ENCODE measurements at places on chromosomes 16 and 17.

DNA sequence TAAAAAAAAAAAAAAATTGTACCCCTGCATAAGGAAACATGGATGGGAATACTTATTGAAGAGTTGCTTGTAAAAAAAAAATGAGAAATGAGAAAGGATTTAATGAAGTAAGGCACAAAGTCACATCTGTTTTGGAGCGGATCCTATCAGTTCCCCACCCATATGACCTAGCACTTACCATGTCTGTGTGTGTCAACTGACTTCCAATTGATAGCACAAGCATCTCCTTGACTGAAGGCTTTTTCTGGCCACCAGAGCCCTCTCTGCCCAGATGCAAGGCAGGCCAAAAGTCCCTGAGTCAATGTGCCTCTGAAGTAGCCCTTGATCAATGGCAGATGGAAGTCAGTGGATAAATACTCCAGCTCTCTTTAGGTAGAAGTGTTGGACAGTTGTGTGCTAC, 13.4 kb upstream of the NLK start:
- DNase-seq: no peak

DNA sequence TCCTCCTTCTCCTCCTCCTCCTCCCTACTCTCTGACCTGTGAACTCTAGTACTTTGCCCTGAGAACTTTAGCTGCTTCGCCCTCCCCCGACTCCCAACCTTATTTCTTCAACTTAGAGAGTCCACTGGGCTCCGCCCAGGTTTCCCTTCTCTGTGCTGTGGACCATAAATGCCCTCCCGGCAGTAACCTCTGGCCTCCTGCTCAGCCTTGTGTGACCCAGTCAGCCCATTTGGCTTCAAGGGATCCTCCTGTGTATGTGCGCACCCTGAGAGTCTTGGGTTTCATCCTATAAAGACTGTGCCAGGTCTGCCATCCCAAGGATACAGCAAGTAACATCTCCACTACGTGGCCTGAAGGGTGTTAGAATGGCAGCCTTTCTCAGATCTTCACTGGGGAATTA, 275.6 kb upstream of the C16orf82 start:
- no peak for DNase-seq

DNA sequence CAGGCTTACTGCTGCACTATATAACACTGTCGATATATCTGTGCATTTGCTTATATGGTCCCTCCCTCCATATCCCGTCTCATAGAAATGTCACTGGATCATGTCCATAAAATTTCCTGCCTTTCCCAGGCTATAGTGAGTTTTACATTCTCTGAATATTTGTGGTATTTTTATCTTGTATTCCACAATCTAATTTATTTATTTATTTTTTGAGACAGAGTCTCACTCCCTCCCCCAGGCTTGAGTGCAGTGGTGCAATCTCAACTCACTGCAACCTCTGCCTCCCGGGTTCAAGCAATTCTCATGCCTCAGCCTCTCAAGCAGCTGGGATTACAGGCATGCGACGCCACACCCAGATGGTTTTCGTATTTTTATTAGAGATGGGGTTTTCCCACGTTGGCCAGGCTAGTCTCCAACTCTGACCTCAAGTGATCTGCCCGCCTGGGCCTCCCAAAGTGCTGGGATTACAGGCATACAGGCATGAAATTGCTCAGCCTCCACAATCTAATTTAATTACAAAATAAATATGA, 12.9 kb downstream of the TRIM37 start:
- DNase-seq: no peak

DNA sequence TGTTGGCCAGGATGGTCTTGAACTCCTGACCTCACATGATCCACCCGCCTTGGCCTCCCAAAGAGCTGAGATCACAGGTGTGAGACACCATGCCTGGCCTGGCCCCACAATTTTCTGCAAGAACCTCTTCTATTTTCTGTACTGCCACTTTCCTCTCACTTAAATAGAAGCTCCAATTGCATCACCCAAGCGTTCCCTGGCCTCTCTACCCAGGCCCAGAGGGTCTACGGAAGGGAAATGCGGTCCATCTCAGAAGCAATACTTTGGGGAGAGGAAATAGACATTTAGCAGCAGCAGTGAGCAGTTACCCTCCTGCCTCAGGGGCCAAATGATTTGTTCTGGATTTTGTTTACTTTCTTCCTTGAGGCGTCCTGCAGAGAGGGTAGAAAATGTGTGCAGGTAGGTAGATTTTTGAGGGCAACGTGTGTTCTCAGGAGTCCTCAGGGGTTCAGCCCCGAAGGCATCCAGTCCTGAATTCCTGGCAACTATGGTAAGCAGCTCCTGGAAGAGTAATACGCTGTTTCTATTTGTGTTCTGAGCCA, 11.0 kb downstream of the SLC6A4 start:
- no peak for DNase-seq

Data from NCI-H1694 (cell line).